Activated CD4-positive, alpha-beta T cell treated with anti-CD3 and anti-CD28 coated beads, Interleukin-2, amount 10 ng/mL, durations not matched to agents 7 days and 5 days (primary cell): ENCODE measurements at places on chromosomes 7 and 10. TPM values are rescaled to one million over a fixed set of nuclear protein-coding genes. Genes with fewer than 3 reads are reported as not detected.
A peak's percentile ranks its signal among the peaks of the same experiment; 100 is the strongest.

DNA sequence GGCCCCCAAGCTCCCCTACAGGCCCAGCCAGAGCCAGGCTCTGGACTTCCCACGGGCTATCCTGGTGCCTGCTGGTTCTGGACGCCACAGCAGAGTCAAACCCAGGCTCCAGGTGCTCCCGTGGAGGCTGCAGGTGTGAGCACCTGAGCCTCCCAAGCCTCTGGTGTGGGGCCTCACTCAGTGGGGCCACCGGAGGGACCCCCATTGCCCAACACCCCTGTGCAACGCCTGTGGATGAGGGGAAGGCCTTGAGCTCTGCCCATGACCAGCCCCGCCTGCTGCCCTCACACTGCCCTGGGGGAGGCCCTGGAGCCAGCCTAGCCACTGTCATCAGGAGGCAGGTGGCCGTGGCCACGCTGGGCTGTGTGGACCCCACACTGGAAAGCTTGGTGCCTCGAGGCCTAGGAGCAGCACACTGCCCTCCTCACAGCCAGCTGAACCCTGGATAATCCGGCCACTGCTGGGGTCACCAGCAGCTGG lies 229.3 kb downstream of the MAD1L1 start:
- no peak overlapping the region for H3K27ac ChIP-seq
- no peaks in the 10 kb centered on the region for H3K4me1 ChIP-seq
- no peaks in the 10 kb centered on the region for H3K27me3 ChIP-seq
- DNase-seq = no peak
- no peak overlapping the region for H3K4me3 ChIP-seq

DNA sequence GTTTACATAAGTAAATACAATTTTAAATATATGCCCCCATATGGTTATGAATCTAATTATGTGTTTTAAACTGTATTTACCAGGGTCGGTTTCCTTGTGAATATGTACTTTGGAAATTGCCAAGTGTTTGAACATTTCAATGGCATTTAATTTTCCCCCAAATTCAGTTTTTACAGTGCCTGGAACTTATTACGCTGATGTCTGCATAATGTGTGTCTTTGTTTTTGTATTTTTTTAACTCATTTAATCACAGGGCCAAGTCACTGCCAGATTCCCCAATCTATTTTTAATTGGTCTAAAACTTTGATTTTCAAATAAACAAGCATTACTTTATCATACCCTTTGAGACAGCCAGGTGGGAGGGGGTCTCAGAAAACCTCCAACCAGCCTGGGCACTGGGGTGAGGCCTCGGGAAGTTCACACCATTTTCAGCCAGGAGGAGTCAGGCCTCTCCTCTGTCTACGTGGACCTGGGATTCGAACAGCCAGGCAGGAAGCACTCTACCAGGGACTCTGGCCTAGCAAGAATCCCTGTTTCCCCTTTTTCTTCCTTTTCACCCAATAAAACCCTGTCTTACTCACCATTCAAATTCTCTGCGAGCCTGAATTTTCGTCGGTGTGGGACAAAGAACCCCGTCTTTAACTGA lies 151.5 kb upstream of the COL1A2 start:
- no peak overlapping the region for H3K4me3 ChIP-seq
- no peaks in the 10 kb centered on the region for H3K4me1 ChIP-seq
- no peaks in the 10 kb centered on the region for H3K27me3 ChIP-seq
- H3K27ac ChIP-seq = no peak overlapping the region
- DNase-seq = no peak
- no peaks in the 10 kb centered on the region for H3K36me3 ChIP-seq

DNA sequence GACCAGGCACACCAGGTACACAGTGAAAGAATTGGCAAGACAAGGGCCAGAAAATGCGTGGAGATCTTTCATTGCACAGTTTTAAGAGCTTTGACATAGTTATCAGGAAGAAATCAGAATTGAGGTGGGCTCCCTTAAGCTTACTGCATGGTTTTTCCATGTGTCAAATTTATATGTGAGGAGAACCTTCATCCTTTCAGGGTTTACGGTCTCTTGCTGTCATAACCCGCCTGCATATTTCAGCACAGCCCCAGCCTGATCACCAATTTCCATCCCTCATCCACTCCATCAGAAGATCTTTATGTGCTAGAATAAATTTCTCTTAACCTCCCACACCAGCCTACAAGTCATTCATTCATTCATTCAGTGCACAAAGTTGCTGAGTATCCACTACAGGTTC lies 373.1 kb downstream of the KCNMA1 start:
- H3K36me3 ChIP-seq = no peaks in the 10 kb centered on the region
- peak overlapping the region; percentile 20 for H3K4me3 ChIP-seq
- H3K4me1 ChIP-seq = peaks cover 19% of the 10 kb centered on the region
- H3K27me3 ChIP-seq = peaks cover 19% of the 10 kb centered on the region
- peak overlapping the region; percentile 36 for H3K27ac ChIP-seq

- H3K4me3 ChIP-seq = no peak overlapping the region
- H3K27me3 ChIP-seq = no peaks in the 10 kb centered on the region
- peaks cover 23% of the 10 kb centered on the region for H3K36me3 ChIP-seq
- no peak for DNase-seq
Observed at GRCh38 chr7:140383954-140384713, 14.2 kb downstream of the SLC37A3 start.

DNA sequence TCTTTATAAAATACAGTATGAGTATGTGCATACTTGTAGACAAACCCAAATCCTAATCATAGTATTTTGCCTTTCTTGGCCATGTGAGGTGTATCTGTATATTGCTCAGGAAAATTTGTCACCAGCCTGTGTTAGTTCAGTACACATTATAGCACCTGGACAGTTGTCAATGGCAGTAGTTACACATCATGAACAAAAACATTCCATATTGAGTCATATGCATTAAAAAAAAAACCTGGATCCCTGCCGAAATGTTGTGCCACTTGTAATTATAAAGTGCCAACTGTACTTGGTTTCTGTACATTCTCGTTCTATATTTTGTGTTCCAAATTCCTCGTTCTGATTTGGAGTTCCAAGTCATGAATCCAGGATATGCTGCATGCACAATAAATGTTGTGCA lies 410.4 kb downstream of the INHBA start:
- no peaks in the 10 kb centered on the region for H3K27me3 ChIP-seq
- H3K4me1 ChIP-seq = no peaks in the 10 kb centered on the region
- no peak overlapping the region for H3K4me3 ChIP-seq
- DNase-seq = no peak

GRCh38 chr7:154767142-154767541 lies 235.8 kb downstream of the PAXIP1 start:
- H3K36me3 ChIP-seq = no peaks in the 10 kb centered on the region
- no peak overlapping the region for H3K4me3 ChIP-seq
- no peaks in the 10 kb centered on the region for H3K4me1 ChIP-seq
- no peak overlapping the region for H3K27ac ChIP-seq
- no peaks in the 10 kb centered on the region for H3K27me3 ChIP-seq
- no peak for DNase-seq

GRCh38 chr10:107553470-107553869 lies 389.0 kb upstream of the SORCS1 start:
- H3K36me3 ChIP-seq = no peaks in the 10 kb centered on the region
- no peak overlapping the region for H3K4me3 ChIP-seq
- H3K27ac ChIP-seq = no peak overlapping the region
- no peaks in the 10 kb centered on the region for H3K4me1 ChIP-seq
- no peak for DNase-seq

DNA sequence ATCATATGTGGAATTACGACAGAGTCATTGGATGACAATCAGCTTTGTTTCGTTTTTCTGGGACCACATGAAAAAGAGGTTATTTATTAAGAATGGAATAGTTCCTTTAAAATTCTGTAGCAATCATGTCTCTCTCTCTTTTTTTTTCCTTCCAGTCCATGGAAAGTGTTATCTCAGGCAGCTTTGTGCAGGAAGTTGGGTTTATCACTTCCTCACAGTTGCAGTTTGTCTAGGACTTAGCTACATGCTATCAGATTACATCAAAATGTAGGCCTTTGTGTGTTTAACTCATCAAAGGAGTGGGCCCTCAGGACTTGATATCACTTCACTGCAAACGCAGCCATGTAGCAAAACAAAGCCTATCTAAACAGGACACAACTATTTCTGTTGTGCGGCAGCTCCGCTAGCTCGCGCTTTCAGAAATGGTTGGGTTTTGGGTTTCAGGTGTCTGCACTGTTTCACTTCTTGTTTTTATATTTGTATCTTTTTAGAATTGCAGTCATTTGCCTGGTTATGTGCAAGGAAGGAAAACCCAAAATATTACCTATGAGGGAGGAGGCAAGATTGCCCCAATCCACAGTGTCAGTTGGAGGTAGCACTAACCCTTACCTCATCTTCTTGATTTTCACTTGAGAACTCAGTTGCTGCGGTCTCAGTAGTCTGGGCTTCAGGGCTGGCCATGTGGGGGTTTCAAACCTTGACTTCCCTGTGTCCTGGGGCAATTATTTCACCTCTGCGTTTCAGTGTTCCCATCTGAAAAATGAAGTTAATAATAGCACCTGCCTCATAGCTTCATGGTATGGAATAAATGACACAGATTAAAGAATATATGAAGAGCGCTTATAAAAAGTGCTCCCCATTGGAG lies 66.7 kb downstream of the HHEX start:
- no peak overlapping the region for H3K4me3 ChIP-seq
- H3K36me3 ChIP-seq = no peaks in the 10 kb centered on the region
- H3K4me1 ChIP-seq = peaks cover 19% of the 10 kb centered on the region
- H3K27ac ChIP-seq = no peak overlapping the region

- no peak overlapping the region for H3K27ac ChIP-seq
- H3K36me3 ChIP-seq = no peaks in the 10 kb centered on the region
- no peaks in the 10 kb centered on the region for H3K4me1 ChIP-seq
- H3K4me3 ChIP-seq = no peak overlapping the region
- no peak for DNase-seq
Observed at GRCh38 chr7:22633286-22633953, 93.6 kb upstream of the IL6 start.

PPIA gene
- 1,993 TPM for total RNA-seq

PTPN20 gene
- 0.85 TPM for total RNA-seq

PCBD1 gene
- 21.8 TPM for total RNA-seq
